ENCODE measurements at places on chromosomes 5 and 9.

GRCh38 chr5:138038826-138039225 lies 5.9 kb upstream of the FAM13B start:
- DNase-seq: no peak

DNA sequence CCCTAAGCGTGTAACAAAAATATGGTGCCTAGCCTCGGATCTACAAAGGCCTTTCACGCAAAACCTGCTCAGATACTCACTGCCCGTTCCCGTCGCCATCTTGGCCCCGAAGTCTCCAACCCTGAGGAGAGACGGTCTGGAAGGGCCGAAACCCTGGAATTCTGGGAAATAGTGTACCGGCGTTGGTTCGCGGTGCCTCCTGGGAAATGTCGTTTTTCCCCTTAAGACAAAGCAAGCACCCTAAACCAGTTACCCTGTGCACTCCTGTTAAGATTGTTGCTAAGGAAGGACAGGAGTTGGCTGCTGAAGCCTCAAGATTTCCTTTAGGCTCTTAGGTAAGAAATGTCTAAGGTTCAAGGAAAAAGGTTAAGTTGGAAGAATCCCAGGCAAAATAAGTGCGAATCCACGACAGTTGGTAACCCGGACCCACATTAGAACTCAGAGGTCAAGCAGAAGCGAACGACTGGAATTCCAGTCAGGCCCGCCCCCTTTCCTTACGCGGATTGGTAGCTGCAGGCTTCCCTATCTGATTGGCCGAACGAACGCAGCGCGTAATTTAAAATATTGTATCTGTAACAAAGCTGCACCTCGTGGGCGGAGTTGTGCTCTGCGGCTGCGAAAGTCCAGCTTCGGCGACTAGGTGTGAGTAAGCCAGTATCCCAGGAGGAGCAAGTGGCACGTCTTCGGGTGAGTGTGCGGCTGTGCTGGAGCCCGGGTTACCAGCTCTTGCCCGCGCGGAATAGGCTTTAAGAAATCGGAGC lies at the start of the genes BRD8 and KIF20A:
Gene BRD8 (minus strand): TSS at position 115 of the 761 bp plus-strand sequence. CDS start 16 bp downstream, at position 99.
Gene KIF20A (plus strand): TSS at position 597 of the 761 bp plus-strand sequence. CDS start 569 bp downstream, outside the sequence.
- DNase-seq: peak; percentile 99

DNA sequence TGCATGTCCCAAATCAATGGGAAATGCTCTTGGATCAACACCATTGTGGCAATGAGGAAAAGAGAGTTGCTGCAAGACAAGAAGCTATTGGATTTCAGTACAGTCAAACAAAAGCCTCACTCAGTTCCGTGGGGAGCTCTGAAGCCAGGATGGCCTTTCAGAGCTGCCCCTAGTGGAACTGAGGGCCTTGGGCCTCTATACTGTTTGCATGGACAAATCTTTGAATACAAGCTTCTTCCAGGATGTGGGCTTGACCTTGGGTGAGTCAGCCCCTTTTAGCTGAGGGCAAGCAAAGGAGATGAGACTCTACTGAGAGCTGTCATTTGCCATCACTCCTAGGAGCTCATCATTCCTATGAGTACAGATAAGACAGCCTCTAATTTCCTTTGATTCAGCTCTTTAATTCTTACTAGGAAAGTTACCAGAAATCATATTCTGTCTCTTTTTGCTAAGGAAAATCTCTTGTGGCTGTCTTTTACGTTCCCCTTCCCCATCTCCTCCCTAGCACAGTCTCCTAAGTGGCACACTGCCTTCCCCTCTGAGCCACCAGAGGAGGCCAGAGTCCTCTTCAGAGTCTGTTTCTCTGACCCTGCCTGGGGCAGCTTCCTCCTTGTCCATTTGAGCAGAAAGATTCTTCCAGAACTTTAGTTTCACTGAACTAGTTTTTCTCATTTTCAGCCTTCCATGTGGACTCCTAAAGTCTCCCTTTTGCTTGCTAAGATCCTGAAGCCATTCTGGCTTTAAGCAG lies 168.8 kb upstream of the POC5 start:
- DNase-seq: peak; percentile 5

DNA sequence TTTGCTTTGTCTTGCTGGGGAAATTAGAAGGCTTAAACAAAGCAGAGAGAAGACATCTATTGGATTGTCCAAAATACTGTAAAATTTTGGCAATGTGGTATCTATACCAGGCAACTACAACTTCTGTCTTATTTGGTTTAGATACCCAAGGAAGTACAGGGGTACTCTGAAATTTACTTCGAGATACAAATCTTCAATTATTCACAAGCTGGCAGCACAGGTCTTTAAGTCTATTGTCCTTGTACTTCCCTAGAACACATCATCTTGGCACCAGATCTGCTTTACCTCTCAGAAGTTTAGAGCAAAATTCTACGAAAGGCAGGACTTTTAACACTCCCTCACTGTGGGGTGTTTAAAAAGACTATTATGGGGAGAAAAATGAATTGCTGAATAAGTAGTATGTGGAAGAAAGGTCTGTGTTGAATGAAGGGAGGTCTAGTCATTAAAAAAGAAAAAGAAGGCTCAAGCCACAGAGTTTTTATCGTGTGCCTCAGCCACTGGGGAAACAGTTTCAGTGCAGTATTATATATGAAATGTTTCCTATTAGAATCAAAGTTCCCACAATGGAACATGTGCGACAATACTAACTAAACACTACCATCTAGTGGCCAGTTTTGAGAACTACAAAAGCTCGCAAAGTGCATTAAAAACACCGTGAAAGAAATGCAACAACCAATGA lies 93.7 kb downstream of the PDE4D start:
- peak; percentile 41 for DNase-seq

DNA sequence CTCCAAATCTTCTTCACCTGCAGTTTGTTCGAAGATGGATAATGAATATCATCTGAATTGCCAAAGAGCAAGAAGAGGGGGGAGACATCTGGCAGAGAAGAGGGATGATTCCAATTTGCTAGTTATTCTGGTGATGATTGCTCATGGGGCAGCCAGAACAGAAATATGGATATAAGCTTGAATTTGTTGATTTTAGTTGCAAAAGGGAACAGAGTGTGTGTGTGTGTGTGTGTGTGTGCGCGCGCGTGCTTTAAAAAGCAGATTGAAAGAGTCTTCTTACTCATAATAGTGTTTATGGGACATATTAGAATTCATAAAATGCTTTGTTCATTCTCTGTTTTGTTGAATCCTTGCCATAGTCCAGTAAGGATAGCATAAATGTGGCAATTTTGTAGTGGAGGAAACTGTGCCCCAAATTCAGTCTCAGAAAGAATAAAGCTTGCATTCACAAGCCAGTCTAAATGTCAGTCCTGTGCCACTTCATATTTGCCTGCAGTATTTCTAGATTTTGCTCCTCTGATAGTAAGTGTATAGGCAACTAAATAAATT lies 436.3 kb upstream of the KLF4 start:
- DNase-seq: no peak

Data from SW480 (cell line).